ENCODE measurements at places on chromosomes 4 and X.

DNA sequence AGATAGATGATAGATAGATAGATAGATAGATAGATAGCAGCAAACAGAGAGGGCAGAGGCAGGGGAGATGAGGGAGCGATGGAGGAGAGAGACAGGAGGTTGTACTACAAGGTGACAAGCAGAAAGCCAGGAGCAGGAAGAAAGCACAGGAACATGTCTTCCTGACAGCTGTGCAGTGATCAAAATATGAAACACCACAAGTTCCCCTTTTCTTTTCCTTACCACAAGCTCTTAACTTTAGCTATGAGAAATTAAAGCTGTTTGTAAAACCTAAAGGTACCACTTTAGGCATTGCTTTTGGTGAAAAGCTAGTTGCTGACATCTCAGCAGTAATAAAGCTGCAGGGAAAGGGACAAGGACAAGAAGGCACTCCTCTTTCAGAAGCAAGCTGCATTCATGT is 9.1 kb upstream of the MAGED4B start:
- no peak for ATAC-seq

GRCh38 chr4:88189418-88189738 is 30.9 kb upstream of the ABCG2 start:
- no peak for ATAC-seq

- ATAC-seq = no peak
Observed at GRCh38 chr4:73952352-73952751, 29.5 kb downstream of the PF4 start.

- peak; percentile 25 for ATAC-seq
Observed at GRCh38 chr4:158670975-158671664, 567 bp downstream of the C4orf46 start.

- no peak for ATAC-seq
Observed at GRCh38 chr4:63218856-63219255, 1190.4 kb downstream of the TECRL start.

- ATAC-seq = no peak
Observed at GRCh38 chr4:185201977-185202962, 1.5 kb downstream of the CFAP97 start.

DNA sequence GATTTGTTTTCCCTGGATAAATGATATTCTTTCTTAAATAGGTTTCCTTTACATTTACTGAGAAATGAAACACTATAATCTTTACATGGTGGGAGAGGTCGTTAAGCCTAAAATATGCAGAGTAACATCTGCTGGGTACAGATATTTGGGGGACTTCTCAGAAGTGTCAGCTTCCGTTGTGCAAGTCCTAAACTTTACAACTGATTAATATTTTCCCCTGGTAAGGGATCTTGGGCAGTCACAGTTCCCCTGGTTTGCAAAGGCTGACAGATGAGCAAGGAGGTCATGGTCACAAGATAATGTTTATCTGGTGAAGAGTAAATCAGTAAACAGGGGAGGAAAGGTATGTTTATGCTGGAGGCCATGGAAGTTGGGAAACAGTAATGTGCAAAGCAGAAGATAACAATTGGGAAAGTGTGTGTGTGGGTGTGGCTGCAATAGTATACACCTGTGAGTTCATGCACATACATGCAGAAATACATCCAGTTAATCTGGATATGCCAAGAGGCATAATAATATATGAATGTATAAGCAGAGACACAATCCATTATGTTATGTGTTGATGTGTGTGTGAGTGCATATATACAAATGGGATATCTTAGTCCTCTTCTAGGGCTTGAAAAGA is 508.2 kb upstream of the FAM241A start:
- no peak for ATAC-seq

- ATAC-seq = no peak
Observed at GRCh38 chrX:81377329-81377728, 175.4 kb downstream of the SH3BGRL start.

DNA sequence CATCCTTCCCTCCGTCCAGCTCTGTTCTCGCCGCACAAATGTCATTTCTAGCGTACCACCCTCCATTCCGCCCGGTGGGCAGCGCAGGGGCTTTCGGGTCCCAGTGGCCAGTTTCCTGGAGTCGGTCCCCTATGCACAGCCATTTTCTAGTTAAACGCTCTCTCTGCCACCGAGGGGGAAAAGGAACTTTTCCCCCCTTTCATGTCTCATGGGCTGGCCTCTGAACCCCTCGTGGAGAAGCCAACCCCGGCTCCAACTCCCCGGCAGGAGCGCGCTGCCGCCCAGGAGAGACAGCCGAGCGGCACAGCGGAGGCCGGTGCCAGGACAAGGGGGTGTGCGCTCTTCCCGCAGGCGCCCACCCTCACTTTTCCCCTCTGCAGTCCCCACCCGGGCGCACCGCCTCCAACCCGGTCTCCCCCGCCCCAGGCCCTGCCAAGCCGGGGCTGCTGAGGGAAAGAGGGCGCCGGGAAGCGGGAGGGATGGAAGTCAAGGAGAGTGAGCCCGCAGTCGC is 662 bp downstream of the APBB2 start:
- peak; percentile 6 for ATAC-seq

GRCh38 chr4:175051974-175052373 is 133.8 kb downstream of the ADAM29 start:
- no peak for ATAC-seq

- ATAC-seq = no peak
Observed at GRCh38 chr4:95386410-95386809, 162.4 kb downstream of the UNC5C start.

DNA sequence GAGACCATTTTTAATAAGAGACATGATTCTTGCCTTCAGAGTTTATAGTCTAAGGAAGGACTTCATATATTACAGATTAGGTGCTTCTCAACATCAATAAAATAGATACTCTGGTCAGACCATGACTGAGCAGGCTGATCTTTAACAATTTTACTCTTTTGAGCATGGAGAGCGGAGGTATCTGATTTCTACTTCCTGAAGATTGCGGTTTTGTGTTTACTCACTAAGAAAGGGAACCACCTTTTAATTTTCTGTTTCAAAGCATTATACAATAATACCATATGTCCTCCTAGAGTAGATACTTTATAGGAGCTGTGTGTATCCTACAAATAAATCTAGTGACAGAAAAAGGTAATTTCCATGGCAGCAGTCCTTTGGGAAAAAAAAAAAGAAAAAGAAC is 12.5 kb downstream of the MORC4 start:
- no peak for ATAC-seq

DNA sequence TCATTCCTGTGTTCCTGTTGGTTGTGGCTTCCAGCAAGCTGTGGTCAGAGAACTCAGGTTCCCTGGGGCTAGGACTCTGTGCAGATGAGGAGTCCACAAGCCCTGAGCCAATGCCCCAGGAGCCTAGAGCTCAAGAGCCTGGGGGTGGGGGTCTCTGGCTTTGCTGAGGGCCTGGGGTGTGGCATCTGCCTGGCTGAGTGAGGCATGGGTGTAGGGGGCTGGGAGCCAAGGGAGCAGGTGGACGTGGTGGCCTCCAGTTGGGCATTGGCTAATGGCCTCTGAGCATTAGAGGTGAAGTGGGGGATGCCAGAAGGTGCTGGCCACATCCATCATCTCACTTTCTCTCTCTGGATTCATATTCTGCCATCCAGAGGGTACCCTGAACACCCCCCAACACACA is 5.3 kb upstream of the MAMLD1 start:
- no peak for ATAC-seq

GRCh38 chr4:10703156-10703555 is 18.6 kb upstream of the CLNK start:
- no peak for ATAC-seq

DNA sequence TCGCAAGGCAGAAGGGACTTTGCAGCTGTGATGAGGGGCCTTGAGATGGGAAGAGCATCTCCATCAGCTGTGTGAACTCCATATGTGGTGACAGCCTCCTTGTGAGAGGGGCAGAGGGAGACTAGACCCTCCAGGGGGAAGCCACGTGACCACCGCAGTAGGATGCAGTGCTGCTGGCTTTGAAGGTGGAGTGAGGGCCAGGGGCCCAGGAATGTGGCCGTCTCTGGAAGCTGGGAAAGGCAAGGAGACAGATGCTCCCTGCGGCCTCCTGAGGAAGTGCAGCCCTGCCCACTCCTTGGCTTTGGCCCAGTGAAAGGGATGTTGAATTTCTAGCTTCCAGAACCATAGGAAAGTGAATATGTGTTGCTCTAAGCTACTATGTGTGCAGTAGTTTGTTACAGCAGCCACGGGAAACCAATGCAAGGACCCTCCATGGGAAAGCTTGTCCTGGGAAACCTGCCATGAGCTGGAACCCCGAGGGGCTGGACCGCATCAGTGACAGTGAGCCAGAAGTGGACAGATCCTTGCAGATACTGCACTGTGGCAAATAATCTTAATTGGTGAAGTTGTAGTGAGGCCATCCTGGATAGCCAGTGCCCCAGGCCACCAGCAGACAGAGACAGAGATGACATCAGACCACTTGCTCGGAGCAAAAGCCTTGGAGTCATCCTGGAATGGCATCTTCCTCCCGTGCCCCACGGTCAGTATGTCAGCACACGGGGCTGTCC is 35.4 kb upstream of the SORCS2 start:
- ATAC-seq = no peak

DNA sequence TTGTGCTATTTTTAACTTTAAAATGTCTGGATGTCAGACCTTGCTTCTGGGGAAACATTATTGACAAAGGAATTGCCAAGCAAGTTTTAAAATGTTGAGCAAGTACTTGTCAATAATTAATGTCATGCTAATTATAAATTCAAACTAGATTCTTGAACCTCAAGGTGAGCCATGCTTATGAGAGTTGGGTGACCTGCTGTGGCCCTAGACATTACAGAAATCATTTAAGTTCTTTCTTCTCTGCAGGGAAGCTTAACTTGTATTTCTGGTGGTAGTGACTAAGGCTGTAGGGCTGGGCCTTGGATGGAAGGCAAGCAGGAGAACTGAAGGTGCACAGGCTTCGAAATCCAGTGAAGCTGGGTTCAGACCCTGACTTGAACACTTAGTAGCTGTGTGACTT is 14.8 kb upstream of the UCHL1 start:
- no peak for ATAC-seq
